ENCODE measurements at places on chromosomes 12 and 14.

DNA sequence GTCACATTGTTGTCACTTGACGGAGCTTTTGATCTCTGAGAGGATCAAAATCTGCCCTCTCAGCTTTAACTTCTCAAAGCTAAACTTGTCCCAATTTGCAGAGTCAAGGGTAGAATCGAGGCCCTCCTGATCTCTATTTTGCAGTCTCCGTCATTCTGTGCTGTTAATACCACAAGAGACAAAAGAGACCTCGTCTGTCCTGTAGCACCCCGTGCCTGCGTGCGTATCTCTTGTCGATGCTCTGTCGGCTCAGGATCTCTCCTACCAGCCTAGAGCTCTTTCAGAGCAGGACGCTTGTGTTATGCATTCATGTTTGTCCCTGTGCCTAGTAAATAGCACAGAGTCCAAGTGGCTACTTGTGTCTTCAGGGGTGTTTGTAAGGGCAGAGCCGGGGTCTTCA lies 5.1 kb downstream of the EVL start:
- DNase-seq = no peak

DNA sequence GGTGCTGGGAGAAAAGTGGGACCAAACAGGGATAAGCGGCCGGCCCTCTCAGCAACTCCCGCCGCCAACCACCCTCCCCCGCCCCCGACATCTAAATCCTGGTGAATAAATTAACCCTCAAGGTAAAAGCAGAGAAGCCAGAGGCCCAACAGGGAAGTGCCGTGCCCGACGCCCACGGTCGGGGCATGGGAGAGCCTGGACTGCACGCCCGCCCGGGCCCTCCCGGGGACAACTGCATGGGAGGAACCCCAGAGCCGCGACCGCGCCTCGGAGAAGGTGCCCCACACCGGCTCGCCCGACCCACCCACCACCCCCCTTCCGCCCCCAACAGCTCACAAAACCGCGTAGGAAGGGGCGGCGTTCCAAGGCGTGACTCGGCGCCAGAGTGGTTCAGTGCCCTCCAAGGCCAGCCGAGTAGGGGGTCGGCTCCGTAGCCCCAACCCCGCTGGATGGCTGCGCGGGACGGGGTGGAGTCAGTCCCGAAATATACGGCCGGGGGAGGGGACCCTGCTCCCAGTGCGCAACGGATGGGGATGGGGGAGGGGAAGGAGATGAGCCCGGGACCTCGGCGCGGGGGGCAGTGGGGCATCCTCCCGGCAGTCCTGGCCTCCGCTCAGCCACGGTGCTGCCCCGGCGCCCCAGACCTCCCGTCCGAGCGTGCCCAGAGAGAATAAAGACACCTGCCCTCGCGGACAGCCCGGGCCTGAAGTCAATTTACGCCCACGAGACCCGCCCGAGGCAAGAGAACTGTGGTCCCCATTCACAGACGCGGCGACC lies 732 bp downstream of the SLC25A29 start:
- DNase-seq = no peak

GRCh38 chr14:100191584-100192249 lies 32.3 kb upstream of the DEGS2 start:
- no peak for DNase-seq

DNA sequence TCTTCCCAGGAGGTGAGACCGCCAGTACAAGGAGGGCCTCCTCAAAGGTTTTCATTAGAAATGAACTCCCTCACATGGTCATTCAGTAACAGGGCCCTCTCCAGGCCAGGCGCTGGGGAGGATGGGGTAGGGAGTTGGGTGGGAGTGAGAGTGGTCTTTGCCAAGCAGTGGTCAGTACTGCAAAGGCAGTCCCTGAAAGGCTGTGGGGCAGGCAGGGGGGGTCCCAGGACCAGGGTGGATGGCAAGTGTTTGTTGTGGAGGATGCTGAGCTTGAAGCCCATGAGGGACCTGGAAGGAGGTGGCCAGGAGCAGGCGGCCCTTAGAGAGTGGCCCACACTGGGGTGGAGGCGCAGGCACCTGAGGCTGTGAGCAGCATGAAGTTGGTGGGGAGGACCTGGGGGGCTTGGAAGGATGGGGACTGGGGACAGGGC lies 26.1 kb downstream of the CEP170B start:
- no peak for DNase-seq

DNA sequence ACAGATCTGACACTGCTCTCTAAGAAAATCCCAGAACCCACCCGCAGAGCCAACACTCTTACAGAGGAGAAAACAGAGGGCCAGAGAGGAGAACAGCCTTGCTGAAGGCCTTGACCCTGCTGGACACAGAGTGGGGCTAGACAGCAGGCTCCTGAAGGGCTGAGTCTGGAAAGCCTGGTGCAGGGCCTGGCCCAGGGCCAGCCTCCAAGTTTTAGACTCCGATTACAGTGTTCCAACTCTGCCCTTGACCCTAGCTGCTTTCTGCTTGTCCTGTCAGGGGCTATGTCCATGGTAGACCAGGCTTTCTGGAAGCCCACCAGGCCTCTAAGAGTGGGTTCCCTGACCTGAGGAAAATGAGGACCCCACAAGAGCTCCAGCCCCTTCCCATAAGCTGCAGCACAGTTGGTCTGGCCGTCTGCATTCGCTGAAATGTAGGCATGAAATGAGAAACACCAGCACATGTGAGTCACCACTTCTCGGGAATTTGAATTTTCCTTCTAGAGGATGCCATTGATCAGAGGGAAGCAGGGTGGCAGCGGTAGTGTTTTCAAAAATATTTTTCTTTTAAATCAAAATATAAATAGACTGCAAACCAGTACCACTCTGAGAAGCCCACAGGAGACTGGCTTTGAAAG lies 154.4 kb downstream of the CALM1 start:
- DNase-seq = no peak

DNA sequence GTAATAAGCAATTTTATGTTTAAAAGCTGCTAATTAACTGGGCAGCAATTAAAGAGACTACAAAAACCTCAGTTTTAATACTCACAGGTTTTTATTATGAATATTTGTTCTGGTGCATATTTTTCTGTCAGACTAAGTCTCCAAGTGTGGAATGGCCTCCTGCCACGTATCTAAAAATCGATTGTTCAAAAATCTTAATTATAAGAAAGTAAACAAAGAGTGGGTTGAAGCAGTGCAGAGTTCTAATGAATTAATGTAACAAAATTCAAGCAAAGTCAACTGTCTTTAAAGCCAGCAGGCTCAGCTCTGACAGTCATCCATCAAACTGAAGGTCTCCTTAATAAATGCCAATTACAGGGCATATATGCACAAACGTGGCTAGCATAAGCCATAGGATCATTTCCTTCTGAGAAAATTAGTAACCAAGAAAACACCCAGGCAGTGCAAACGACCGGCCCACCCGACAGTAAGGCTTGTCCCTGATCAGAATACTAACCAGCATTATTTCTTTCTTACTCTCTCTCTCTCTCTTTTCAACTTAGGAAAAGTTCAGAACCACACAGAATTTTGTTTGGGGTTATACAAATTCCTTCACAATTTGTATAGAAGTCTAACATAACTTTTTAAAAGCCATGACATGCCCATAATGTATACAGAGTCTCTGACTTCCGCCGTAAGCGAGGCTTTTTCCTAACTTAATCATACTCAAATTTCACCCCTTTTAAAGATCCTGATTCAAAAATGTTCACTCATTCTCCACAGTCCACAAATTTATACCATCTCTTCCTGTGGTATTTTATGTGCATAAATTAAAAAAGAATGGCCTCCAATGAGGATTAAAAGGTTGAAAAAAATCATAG lies 83.8 kb downstream of the SLC25A21 start:
- DNase-seq = no peak

GRCh38 chr14:65354715-65355114 lies 57.8 kb upstream of the FUT8 start:
- no peak for DNase-seq

- DNase-seq = no peak
These were observed 155.2 kb upstream of the AVPR1A start for GRCh38 chr12:63305901-63306875.

- DNase-seq = peak; percentile 87
These were observed 8.8 kb downstream of the VPS37B start for GRCh38 chr12:122886851-122887818.

- DNase-seq = no peak
These were observed 2.6 kb upstream of the LRRC10 start for GRCh38 chr12:69613351-69613750.

DNA sequence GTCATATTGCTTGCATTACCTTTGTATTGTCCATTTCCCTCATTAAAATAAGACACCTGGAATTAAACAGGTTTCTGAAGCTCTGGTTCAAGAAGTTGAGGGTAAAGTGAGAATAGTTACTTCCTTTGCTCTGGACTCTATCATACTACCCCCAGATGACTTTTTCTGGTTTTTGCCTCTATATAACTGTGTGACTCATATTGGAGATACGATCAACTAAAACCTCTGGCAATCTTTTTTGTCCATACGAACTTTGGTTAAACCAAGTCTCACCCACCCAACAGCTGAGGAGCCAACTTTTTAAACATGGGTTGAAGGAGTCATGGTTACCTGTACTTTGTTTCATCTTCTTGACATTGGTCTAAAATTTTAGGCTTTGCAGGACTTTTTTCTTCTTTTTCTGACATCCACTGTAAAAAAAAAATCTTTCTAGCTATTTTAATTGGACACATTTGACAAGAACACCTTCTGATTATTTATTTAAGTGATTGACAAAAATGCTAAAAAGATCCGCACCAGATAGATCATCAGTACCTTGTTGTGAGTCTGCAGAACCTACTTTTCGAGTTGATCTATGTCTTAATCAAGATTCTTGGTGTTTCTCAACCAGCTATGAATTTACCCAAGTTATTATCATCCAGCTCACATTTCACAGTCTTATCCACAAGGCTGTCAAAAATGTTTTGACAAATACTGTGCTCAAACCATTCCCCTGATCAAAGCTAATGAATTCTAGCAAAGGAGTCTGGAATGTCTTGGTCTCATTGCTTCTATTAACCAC lies 166.0 kb downstream of the IPO8 start:
- DNase-seq = no peak

Measured in kidney epithelial cell (primary cell).